GM04503 (cell line): ENCODE measurements at places on chromosomes 3 and 15.

DNA sequence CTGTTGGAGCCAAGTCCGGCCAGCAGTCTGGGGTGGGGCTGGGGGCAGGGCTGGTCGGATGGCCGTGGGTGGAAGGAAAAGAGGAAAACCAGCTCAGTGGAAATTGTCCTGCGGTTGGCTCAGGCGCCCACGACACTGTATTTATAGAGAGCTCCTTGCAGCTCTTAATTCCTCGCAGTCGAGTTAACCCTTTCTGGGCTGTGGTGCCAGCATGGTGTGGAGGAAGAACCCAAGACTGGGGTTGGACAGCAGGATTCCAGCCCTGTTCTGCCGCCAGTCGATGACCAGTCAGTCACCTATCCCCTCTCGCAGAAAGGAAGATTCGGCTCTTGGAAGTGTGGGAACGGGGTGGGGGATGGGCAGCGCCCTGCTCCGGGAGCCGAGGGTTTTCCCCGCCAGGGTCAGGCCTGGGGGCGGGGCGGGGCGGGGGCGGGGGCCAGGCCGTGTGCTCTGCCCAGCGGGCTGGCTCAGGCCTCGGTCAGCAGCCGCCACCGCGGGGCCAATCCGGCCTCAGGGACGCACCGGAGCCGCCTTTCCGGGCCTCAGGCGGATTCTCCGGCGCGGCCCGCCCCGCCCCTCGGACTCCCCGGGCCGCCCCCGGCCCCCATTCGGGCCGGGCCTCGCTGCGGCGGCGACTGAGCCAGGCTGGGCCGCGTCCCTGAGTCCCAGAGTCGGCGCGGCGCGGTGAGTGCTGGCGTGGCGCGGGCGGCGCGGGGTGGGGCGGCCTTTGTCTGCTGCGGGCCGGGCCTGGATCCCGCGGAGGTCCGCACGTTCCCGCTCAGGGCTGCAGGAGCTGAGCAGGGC, at the start of gene CD276:
Gene CD276, plus strand, starts transcription at position 607 of the 804 bp plus-strand sequence. CDS start 15,257 bp downstream, outside the sequence.
- no peak for DNase-seq

DNA sequence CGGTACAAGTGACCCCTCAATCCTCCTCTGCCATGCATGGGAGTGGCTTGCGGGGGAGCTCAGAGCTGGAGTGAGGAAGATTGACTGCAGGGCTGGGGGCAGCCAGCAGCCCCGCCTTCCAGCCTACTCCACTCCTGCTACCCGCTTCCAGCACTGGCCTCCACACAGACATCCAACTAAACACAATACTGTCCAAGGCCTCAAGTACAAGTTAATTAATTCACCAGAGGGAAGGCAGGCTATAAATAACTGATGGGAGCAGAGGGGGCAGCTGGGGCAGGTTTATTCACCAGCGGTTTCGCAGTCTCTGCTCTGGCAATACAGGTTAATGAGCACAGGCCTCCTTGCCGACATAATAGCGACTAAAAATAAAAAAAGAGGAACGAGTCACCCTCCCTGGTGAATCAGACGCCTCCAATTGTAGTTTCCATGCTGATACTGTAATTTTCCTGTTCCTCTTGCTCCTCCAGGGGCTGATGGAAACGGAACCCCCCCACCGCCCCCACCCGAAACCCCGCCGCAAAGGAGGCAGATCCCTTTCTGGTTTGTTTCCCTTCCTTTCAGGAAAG, 166.4 kb upstream of the TLE3 start:
- DNase-seq = no peak

DNA sequence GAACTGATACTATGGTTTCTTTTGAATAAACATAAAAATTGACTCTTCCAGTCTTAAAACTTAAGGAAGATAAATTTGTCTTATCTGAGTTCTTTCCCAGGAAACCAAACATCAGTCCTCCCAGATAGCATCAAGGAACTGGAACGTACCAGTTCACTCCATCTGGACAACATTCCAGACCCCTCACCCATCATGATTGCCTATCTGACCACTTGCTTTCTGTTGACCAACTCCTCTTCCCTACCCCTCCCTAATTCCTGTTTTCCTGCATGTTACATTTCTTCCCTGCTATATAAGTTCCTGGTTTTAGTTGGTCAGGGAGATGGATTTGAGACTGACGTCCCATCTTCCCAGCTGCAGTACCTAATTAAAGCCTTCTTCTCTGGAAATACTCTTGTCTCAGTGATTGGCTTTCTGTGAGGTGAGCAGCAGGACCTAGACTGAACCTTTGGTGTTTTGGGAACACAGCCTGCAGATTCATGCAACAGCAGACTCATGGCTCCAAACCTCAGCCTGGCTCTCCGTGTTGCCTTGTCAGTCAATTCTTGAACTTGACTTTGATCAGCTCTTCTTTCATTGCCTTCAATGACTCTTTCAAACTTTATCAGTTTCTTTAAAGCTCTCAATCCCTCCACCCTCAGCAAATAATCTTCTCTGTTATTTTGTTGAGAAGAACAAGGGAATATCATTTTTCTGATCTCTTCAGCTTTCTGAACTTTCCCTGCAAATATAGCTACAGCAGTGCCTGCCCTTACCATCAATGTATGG, 123.6 kb downstream of the RPL22L1 start:
- no peak for DNase-seq

DNA sequence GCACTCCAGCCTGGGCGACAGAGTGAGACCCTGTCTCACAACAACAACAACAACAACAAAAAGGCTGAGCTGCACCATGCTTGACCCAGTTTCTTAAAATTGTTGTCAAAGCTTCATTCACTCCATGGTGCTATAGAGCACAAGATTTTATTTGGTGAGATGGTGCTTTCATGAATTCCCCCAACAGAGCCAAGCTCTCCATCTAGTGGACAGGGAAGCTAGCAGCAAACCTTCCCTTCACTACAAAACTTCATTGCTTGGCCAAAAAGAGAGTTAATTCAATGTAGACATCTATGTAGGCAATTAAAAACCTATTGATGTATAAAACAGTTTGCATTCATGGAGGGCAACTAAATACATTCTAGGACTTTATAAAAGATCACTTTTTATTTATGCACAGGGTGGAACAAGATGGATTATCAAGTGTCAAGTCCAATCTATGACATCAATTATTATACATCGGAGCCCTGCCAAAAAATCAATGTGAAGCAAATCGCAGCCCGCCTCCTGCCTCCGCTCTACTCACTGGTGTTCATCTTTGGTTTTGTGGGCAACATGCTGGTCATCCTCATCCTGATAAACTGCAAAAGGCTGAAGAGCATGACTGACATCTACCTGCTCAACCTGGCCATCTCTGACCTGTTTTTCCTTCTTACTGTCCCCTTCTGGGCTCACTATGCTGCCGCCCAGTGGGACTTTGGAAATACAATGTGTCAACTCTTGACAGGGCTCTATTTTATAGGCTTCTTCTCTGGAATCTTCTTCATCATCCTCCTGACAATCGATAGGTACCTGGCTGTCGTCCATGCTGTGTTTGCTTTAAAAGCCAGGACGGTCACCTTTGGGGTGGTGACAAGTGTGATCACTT, 2.0 kb downstream of the CCR5 start:
- no peak for DNase-seq
